ENCODE measurements at places on chromosomes 7 and 10.

DNA sequence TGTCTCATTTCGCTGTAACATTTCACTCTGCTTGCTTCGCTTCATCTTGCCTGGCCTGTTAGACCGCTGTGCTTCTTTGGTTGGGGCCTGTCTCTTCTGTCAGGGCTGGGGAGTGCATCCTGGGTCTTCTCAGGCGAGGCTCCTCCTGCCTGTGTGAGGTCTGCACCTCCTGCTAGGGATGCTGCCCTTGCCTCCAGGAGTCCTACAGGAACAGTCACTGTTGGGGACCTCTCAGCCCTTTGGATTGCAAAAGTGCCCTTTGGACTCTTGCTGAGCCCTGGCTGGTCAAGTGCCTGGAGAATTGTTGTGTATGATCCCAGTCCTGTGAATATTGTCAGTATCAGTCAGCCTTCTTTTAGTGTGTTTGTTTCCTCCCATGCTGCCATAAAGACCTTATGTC, 84.1 kb downstream of the MDFIC start:
- DNase-seq, result no peak

- DNase-seq, result no peak
These were observed 51.7 kb upstream of the NEBL start for GRCh38 chr10:20948686-20949327.

DNA sequence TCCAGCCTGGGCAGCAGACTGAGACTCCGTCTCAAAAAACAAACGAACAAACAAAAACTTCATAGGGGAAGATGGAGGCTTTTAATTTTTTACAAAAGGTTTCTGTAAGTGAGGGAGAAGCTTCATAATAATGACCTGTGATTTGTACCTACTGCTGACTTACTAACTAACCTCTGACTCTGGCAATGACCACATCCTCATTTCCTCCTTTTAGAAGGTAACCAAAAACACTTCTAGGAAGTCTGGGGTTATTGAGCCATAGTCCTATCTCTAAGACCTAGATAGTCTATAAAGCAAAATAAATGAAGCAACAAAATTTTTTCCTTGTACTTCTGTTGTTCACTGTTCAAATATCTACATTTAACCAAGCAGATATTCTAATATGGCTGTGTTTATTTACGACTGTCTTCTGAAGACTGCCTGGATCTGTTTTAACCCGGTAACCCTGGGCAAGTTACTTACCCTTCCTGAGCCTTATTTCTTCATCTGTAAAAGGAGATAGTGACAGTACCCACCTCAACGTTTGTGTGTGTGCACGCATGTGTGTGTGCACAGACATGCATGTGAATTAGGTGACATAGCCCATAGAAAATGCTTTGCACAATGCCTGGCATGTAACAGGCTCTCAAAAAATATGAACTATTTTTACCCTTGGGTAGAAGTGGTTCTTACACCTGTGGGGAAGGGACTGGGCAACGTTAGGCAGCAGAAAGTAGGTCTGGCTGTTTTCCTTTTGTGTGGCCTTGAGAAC, 30.8 kb upstream of the SMNDC1 start:
- no peak for DNase-seq

DNA sequence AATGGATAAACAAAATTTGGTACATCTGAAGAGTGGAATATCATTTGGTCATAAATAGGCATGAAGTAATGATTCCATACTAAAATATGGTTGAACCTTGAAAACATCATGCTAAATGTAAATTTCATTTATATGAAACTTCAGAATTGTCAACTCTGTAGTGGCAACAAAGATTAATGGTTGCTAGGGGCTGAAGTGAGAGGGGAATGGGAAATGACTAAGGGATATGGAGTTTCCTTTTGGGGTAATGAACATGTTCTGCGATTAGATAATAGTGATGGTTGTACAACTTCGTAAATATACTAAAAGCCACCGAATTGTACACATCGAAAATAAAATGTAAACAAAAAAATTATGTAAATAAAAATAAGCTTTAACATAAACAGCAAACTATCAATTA, 384.1 kb upstream of the STEAP1 start:
- no peak for DNase-seq

- DNase-seq, result no peak
These were observed 582 bp downstream of the TPST1 start for GRCh38 chr7:66205741-66206090.

GRCh38 chr10:29001801-29002200, 287.1 kb upstream of the LYZL1 start:
- no peak for DNase-seq

DNA sequence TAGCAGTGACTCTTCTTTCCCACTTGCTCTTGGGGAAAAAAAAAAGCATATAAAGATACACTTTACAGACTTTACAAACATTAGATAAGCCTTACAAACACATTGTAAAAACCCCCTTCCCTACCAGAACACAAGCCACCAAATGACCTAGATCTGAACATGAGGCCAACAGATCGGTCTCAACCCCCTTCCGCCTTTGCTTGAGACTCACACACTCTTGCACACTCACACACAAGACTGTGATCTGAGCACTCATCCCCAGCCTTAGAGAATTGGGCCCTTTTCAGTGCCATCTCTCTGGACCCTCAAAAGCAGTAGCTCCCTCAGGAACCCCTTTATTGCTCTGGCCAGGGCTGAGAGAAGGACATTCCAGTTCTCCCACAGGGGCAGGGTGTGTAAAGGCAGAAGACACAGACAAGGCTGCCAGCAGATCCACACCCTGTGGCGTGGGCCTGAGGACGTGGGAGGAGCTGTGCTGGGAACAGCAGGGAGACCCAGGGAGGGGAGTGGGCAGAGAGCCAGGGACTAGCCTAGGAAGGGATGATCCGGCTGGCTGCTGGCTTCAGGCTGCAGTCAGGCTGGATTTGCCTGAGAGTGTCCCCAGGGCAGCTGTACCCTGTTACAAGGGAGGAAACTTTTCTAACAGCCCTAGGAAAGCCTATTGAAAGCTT, 206.7 kb downstream of the KIAA1217 start:
- DNase-seq, result no peak

- no peak for DNase-seq
These were observed 36.4 kb downstream of the LHPP start for GRCh38 chr10:124498056-124498455.

DNA sequence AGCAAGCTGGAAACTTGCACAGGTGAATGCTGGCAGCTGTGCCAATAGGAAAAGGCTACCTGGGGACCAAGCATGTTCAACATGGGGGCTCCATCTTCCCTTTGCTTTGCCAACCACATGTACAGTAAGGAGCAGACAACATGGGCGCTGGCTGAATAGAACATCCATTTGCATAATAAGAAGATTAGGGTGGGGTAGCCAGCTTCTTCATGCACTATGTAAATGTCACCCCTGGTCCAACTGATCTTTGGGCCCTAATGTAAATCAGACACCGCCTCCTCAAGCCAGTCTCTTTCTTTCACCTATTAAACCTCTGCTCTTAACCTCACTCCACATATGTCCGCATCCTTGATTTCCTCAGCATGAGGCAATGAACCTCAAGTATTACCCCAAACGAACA, 26.0 kb downstream of the MRPS24 start:
- no peak for DNase-seq

- no peak for DNase-seq
These were observed 111.7 kb upstream of the MBL2 start for GRCh38 chr10:52883996-52884871.

- DNase-seq, result no peak
These were observed 264.6 kb downstream of the LRMDA start for GRCh38 chr10:75695994-75696393.

DNA sequence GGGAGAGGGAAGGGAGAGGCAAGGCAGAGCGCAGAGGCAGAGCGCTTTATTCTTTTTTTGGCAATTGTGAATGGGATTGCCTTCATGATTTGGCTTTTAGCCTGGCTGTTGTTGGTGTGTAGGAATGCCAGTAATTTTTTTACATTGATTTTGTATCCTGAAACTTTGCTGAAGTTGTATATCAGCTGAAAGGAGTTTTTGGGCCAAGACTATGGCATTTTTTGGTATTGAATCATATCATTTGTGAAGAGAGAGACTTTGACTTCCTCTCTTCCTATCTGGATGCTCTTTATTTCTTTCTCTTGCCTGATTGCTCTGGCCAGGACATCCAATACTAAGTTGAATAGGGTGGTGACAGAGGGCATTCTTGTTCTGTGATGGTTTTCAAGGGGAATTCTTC, 291.3 kb downstream of the REEP3 start:
- no peak for DNase-seq

DNA sequence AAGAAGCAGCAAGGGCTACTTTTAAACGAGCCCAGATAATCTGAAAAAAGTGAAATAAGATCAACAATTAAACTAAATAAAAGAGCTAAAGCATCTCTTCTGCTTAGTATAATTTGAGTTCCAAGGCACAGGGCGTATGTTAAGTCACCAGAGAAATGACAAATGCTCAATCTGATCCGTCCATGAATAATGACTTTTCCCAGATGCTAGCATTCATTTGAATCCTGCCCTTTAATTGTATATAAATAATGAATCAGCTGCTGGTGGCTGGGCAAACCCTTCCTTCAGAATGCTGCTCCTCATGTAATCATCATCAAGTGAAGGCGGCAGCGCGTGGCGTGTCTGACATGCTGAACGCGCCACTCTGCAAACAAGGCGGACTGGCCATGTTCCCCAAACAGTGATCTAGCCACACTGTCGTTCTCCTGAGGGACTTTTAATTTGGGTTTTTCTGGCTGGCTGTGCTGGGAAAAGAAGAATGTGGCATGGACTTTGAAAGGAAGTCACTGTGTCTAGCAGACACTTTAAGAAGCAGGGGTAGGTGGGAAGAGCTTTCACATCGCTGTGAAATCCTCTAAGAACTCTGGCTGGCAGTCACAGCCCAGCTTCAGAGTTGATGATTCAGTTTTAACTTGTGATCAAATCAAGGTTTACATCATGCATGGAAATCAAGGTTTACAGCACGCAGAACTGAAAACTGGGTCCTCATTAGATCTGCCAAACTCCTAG, 70.7 kb downstream of the BEND7 start:
- DNase-seq, result no peak

DNA sequence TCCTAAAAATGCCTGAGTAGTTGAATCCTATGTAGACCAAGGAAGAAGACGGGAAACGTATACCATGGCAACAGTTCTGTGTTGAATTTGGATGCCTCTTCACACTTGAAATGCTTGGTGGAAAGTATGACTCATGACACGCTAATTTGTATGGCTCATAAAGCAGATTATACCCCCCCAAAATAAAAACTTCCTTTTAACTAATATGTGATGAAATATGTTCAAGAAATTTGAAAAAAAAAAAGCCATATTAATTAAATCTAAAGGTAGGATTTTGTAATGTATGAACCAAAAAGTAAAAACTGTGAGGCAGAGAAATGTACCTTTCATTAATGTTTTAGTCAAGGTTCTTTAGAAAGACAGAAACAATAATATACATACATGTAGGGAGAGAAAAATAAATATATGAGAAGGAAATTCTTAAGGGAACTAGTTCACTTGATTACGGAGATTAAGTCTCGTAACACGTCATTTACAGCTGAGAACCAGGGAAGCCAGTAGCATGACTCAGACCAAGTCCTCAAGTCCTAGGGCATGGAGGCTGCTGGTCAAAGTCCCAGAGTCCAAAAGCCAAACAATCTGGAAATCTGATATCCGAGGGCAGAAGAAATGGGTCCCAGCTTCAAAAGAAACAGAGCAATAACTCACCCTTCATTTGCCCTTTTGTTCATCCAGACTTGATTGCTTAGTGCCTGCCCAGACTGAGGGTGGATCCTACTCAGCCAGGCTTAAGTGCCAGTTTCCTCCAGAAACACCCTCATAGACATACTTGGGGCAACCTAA, 485.1 kb downstream of the SEMA3D start:
- DNase-seq, result peak; percentile 83

GRCh38 chr10:7810443-7810842, 7.9 kb upstream of the TAF3 start:
- DNase-seq, result no peak

DNA sequence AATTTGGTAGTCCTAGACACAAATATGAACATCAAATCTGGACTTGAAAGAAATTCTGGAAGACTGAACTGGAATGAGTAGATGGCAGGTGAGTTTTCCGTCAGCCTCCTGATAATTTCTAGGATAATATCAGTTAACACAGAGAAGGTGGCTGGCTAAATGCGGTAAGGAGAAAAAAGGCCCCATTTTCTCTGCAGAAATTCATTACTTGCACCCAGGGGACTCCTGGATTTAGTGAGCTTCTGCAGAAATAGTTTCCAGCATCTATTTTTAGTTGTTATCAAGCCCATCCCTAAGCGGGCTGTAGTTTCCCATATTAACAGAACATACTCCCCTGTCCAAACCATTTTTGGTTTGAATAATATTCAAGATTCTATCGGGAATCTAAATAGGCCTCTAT, 181.9 kb upstream of the TCERG1L start:
- DNase-seq, result no peak
